ENCODE measurements at places on chromosomes 2 and 18. TPM values are rescaled to one million over a fixed set of nuclear protein-coding genes. Genes with fewer than 3 reads are reported as not detected.
A peak's percentile ranks its signal among the peaks of the same experiment; 100 is the strongest.

DNA sequence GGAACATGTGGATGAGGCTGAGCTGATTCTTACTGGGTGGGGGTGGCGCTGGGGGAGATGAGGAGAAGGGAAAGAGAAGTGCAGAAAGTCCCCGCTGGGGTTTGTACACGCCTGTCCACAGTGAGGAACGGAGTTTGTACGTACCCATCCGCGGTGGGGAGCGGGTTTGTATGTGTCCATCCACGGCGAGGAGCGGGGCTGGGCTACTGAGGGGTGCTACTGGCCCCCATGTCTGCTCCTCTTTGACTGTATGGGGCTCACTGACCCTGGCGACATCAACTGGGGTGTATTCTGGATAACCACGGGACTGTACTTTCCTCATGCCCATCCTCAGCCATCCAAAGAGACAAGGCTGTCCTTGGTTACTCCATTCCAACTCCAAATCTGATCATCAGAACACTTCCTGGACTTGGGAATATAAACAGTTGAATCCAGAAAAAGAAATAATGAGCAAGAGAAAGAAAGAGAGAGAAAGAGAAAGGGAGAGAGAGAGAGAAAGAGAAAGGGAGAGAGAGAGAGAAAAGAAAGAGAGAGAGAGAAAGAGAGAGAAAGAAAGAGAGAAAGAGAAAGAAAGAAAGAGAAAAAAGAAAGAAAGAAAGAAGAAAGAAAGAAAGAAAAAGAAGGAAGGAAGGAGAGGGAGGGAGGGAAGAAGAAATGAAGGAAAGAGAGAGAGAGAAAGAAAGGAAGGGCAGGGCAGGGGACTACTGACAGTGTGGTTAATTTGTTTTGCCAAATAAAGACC, 21.0 kb downstream of the MAL start:
- DNase-seq, result no peak

- DNase-seq, result peak; percentile 61
Observed at GRCh38 chr2:228446734-228447133, 265.2 kb upstream of the SPHKAP start.

- DNase-seq, result peak; percentile 83
Observed at GRCh38 chr18:12308386-12309100, 502 bp downstream of the TUBB6 start.

DNA sequence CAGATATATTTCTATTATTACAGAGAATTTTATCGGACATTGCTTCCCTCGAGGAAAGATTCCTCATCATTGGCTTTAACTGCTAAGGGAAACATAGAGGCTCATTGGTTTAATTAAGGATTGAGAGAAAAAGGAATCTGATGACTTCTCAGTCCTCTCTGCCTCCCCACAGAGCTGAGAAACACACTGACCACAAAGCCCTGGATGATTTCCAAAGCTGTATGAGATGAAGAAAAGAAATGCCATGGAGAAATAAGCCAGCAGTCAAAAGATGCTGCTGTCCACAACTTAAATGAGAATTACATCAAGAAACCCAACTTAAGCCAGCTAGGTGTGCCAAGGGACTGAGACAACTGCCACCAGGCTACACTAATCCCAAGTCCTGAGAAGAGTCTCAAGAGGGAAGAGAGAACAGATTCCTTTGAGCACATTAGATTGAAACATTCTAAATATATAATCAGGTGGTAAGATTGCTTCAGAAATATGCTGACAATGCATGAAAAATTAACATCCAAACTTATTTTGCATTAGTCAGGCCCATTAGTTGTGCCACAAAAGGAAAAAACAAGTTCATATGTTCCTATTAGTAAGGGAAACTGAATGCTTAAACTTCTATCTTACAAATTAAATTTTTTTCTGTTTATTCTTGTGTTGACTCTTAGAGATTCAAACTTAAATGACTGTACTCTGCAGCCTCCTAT, 308.1 kb upstream of the CYRIA start:
- DNase-seq, result no peak

DNA sequence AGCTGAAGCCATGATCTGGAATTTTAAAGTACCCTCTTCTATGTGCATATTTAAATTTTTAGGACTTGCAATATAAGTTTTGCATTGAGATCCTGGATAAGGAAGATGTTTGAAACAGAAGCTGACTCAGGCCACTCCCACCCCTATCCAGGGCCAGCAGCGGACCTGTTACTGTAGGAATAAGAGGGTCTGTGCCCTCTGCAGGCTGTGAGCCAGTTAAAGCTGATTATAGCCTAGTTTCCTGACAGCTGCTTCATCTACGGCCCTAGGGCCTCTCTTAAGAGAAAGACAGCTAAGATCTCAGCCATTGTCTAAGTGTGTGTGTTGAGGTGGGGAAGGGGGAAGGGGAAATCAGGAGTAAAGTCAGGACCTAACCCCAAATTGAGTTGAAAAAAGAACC, 234.0 kb downstream of the HAUS1 start:
- no peak for DNase-seq

DNA sequence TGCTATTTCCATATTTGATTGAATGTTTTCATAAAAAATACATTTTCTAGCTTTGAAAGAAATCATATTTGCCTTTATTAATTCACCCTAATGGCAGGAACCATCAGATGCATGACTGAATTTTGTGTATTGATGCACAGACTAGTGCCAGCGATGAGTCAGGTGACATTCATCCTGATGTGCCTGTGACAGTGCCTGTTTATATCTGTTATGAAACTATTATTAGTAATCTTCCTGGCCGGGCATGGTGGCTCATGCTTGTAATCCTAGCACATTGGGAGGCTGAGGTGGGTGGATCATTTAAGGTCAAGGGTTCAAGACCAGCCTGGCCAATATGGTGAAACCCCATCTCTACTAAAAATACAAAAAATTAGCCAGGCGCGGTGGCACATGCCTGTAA, 170.0 kb downstream of the TSN start:
- DNase-seq, result no peak

GRCh38 chr2:85400023-85400422, 10.1 kb downstream of the CAPG start:
- no peak for DNase-seq

DNA sequence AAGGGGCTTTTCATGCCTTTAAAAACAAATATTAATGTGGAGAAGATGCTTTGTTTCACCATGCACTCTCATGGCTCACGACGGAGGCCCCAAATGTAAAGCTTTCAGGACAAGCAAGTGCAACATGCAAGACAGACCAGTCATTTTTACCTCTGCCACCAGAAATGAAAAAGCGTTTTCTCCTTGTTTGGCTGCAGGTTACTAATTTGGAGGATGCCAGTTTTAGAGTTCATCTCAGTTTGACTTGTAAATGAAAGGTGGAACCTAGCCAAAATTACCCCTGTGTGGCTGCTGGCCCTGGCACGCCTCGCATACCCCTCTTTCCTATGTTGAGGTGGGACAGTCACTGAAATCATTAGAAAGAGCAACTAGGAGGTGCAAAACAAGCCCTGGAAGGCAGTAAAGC, 138.6 kb downstream of the BCL2 start:
- no peak for DNase-seq

DNA sequence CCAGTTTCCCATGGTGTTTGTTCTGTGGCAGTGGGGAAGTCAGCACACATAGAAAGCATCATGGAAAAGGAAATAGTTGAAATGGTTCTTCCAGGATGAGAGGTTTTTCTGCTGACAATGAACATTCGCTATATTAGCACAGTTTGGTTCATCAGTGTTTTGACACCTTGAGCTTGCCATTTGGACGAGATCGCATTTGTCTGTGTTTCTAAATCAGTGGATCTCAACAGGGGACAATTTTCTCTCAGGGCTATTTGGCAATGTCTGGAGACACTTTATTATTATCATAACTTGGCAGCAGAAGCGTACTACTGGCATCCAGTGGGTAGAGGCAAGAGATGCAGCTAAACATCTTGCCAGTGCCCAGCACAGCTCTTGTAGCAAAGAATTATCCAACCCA, 74.6 kb downstream of the CD8B2 start:
- no peak for DNase-seq

- no peak for DNase-seq
Observed at GRCh38 chr18:13597068-13597467, 129.3 kb downstream of the FAM210A start.

DNA sequence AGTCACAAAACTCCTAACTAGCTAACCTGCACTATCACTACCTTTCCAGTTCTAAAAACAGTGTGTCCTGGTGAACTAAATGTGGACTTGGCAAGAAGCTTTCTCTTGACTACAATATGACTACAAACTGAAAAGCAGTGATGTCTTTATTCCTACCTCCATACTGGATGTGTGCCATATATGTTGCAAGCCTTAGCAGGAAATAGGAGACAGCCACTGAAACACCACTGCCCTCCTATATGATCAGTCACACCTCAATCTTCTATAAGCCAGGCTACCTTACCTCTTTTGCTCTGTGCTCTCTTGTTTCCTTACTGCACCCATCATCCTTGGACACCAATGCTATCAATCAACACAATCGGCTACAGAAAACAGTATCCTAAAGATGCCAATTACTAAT, 34.1 kb downstream of the SS18 start:
- no peak for DNase-seq

GRCh38 chr2:7450188-7450832, 533.1 kb downstream of the RNF144A start:
- no peak for DNase-seq

- no peak for DNase-seq
Observed at GRCh38 chr18:55258088-55258487, 298.8 kb upstream of the CCDC68 start.

GRCh38 chr18:48084041-48084757, 153.7 kb upstream of the SMAD2 start:
- DNase-seq, result no peak

- no peak for DNase-seq
Observed at GRCh38 chr2:231373786-231374349, 21.6 kb upstream of the B3GNT7 start.

PASK gene
- 1.5 TPM for total RNA-seq

RAB31 gene
- 47.8 TPM for total RNA-seq

ACMSD gene
- not detected for total RNA-seq

SP100 gene
- total RNA-seq, result 79.2 TPM

ATP6V1C2 gene
- 0.09 TPM for total RNA-seq

FBXO41 gene
- total RNA-seq, result 1.0 TPM

ELOA2 gene
- not detected for total RNA-seq

KCNS3 gene
- total RNA-seq, result 2.4 TPM

DHRS9 gene
- total RNA-seq, result 4.1 TPM

CRYGC gene
- not detected for total RNA-seq
